T-helper 9 cell (primary cell): ENCODE measurements at places on chromosomes 6 and 20.

DNA sequence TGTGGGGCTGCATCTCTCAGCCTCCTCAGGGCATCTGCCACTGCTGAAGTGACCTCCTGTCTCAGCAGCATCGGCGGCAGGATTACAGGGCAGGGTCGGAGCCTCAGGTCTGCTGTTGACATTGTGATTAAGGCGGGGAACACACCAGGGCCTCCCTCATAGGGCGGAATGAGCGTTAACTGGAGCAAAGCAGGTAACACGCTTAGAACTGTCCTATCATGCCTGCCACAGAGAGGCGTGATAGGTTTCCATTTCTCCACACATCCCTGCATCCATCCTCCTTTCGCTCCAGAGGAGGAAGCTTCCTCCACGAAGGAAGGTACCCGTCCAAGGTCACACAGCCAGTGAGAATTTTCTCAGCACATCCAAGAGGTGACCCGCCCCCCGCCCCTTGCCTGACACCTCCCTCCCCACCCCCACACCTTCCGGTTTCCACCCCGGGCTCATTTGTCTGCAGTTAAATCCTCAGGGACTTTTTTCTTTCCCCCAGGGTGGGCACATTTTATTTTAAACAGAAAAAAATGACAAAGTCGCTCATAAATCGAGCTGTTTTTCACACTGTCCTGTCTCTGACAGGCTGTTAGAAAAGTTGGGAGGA is 200.8 kb downstream of the TFAP2C start:
- no peak for DNase-seq

- no peak for DNase-seq
Measured at GRCh38 chr6:119717942-119718341, 368.4 kb upstream of the MAN1A1 start.

GRCh38 chr6:11535801-11536230 is 1.7 kb upstream of the TMEM170B start:
- no peak for DNase-seq

DNA sequence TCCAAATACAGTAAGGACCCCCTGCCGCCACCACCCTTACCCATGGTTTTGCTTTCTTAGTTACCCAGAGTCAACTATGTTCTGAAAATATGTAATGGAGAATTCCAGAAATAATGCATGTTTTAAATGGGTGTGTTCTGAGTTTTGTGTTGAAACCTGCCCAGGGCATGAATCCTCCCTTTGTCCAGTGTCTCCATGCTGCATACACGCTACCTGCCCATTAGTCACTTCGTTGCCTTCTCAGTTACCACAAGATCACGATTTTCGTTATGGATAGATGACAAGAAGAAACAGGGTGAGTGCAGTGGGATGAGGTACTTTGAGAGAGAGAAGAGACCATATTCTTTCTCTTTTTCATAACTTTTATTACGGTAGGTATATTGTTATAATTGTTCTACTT is 10.6 kb downstream of the FARS2 start:
- DNase-seq, result no peak

DNA sequence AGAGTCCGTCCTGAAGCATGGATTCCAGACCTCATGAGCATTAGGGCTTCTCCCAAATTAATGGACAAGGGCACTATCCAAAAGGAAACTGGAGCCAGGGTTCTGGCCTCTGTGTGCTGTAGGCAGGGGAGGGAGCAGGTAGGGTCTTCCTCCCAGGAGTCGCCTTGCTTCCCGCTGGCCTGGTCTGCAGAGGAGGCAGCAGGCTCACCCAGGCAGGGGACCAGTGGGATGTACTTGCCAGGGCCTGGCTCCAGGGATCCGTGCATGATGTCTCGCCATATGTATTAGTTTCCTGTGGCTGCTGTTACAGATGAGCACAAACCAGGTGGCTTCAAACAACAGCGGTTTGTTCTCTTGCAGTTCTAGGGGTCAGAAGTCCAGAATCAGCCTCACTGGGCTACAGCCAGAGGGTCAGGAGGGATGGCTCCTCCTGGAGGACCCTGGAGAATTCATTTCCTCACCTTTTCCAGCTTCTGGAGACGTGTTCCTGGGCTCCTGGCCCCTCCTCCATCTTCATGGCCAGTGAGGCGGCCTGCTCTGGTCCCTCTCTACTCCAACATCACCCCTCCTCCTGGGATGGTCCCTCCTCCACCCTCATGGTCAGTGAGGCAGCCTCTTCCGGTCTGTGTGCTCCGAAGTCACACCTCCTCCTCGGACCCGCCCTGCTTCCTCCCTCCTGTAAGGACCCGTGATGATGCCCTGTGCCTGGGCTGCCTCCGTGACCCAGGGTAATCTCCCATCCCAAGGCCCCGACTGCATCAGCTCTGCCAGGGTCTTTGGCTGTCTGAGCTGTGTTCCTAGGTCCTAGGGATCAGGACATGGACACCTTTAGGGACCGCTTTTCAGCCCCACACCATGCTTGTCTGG is 329.1 kb downstream of the CDH4 start:
- no peak for DNase-seq

GRCh38 chr6:23566418-23566817 is 559.6 kb upstream of the NRSN1 start:
- no peak for DNase-seq

DNA sequence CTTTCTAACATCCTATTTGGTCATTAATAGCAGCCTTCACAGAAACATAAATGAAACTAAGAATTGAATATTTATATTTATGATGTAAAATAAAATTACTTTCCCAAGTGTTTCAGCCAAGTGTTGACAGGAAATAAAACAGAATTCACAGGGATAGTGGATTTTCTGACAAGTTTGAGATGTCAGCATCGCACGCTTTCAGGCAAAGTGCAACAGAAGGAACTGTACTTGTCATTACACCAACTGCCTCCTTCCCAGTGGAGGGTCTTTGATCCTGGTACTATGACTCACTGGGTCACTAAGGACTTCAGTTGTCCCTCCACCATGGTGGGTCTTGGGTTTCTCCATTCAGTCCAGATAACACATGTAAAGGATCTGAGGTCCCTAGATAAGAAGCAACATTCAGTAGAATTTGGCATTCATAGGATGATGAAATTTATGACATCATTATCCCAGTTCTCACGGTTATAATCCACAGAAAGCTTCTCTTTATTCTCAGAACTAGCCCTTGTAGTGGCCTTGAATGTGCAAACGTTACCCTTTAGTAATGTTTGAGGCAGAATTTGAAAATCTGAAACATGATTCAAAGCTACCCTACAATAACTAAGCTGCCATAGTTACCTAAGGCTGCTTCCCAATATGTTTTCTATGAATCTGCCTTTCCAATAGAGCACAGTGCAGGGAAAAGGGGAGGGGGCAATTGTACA is 3.8 kb upstream of the TNFAIP3 start:
- DNase-seq, result no peak

DNA sequence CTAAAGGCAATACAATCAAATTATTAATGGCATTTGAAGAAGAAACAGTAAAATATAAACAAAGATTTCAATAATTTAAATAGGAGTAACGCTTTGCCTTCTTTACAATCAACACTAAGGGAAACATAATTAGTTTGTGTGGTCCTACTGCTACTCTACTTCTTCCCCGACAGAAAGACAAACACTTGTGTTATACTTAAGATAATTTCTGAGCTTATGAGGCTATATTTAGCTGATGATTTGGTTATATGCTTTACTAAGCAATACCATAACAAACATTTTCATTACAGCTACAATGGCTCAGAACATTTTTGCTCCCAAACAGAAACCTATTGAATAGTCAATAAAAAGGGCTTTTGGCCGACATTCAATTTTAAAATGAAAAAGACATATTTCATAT is 1217.2 kb upstream of the GJE1 start:
- no peak for DNase-seq

DNA sequence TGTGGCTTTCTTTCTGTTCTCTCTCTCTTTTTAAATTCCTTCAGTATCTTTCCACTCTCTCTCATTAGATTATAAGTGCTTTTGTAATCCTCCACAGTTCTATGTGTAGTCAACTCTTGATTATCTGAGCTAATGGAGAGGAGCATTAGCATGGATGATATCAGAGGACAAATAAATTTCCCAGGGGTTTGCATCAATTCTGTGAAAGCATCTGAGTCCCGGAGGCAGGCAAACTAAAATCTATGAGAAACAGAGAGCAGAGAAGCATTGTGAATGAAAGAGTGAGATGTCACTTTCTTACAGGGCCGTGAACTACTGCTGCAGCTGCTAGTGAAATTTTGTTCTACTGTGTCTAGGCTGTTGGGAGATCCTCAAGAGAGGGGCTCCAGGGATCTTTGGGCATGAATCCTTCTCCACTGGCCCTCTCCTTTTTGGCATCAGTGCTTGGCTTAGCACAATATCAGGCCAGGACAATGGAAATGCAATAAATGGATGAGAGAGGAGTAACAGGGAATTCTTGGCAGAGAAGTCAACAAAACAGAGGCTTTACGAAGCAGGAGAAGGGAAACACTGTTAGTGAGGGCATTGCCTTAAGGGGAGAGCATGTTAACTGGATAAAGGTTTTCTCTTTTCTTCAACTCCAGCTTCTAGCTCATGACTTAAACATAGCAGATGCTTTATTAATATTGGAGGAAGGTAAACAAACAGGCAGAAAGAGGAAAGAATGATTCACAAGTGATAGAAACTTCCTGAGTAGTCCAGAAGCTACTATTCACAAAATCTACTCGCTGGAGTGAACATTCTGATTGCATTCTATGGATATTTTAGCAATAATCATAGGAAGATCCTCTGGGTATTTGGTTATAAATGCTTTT is 847.0 kb upstream of the MAP3K7 start:
- DNase-seq, result no peak

GRCh38 chr20:43755851-43756250 is 29.0 kb upstream of the GTSF1L start:
- DNase-seq, result no peak

- no peak for DNase-seq
Measured at GRCh38 chr20:53631909-53632662, 38.4 kb upstream of the ZNF217 start.

GRCh38 chr6:41789390-41789724 is 1.9 kb downstream of the TOMM6 start:
- no peak for DNase-seq

GRCh38 chr6:20806669-20807068 is 272.4 kb downstream of the CDKAL1 start:
- DNase-seq, result no peak

DNA sequence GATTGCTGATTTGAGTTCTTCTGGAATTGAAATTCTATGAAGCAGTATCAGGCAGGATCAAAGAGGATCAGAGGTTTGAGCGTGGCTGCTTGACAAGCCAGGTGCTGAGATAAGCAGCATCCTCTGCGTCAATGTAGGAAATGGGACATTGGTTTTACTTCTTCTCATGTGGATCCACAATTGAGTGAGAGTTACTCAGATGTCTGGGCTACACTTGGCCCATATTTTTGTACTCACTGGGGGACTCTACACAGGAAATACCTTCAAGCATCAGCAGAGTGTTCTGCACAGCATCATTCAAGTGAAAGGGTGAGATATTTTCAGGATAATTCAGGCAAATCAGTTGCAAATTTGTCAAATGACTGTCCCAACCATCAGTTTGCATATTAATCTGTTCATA is 613.9 kb upstream of the ARID1B start:
- DNase-seq, result no peak

GRCh38 chr20:23289724-23290395 is 60.7 kb upstream of the NXT1 start:
- DNase-seq, result no peak

GRCh38 chr6:149820506-149820905 is 43.7 kb downstream of the LRP11 start:
- DNase-seq, result no peak

GRCh38 chr6:3137057-3137777 is 18.7 kb downstream of the BPHL start:
- no peak for DNase-seq

DNA sequence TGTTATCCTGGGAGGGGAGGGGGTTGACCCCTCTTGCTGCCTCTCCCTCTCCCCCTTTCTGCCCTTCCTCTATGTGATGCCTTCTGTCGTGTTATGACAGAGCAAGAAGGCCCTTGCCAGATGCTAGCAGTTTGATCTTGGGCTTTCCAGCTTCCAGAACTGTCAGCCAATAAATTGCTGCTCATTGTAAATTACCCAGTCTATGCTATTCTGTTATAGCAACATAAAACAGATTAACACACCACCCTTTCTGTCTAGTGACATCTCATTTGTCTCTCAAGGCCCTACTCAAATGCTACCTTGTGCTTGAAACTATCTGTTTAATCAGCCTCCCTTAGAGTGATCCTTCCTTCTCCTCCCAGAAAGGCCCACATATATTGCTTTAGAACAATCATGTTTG is 16.4 kb upstream of the MAP3K4 start:
- DNase-seq, result no peak

GRCh38 chr6:10382322-10382721 is 32.6 kb downstream of the TFAP2A start:
- no peak for DNase-seq

DNA sequence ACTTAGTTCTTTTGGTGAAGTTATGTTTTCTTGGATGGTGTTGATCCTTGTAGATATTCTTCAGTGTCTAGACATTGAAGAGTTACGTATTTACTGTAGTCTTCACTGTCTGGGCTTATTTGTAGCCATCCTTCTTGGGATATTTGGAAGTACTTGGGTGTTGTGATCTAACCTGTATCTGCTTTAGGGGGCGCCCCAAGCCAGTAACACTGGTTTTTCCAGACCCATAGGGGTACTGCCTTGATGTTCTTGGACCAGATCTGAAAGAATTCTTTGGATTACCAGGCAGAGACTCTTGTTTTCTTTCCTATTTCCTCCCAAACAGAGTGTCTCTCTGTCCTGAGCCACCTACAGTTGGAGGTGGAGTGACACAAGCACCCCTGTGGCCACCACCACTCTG is 309.1 kb upstream of the IMPG1 start:
- DNase-seq, result no peak

DNA sequence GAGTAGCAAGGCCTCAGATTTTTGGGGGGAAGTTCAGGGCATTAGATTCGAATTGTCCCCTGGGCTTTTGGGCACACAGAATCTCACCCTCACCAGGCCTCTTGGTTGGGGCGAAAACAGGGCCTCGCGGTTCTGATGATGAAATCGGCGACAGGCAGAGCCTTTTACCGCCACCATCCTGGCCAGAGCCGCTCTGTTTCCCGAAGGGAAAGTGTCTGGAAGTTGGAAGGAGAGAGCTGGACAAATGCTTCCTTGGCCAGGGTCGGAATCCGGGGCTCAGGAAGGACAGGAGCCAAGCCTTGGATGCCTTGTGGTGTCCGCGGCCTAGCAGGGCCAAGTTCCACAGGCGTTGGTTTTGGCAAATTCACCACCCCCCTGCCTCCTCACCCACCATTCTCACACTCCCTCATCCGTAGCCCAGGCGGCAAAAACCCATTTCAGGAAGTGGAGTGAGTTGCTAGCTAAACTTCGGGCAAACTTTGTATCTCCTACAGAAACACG is 3.5 kb upstream of the TFAP2A start:
- DNase-seq, result no peak

- DNase-seq, result no peak
Measured at GRCh38 chr6:93675856-93676417, 256.6 kb upstream of the EPHA7 start.
